MV-4-11 (cell line): ENCODE measurements at places on chromosomes 7 and 10.

DNA sequence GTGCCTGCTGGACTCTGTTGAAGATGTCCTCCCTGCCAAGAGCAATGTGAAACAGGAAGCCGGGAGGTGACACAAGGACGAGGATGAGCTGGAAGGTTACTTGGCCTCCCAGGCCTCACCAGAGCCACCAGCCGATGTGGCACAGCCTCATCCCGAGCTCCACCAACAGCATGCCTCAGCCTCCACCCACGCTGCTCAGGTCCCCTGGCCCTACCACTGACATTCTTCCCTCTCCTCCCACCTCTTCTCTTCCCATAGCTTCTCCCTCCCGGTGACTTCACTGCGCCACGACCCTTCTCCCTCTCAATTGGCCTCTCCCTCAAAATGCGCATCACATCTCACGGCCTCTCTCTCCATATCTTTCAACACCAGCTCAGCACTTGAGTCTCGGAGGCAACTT lies 249.9 kb downstream of the SKAP2 start:
- no peak for DNase-seq

GRCh38 chr10:70992436-70992835 lies 104.1 kb upstream of the PCBD1 start:
- no peak for DNase-seq

- no peak for DNase-seq
Observed at GRCh38 chr7:90210981-90211380, 559 bp upstream of the STEAP2 start.

GRCh38 chr7:29234438-29234837 lies 39.9 kb downstream of the CHN2 start:
- no peak for DNase-seq

DNA sequence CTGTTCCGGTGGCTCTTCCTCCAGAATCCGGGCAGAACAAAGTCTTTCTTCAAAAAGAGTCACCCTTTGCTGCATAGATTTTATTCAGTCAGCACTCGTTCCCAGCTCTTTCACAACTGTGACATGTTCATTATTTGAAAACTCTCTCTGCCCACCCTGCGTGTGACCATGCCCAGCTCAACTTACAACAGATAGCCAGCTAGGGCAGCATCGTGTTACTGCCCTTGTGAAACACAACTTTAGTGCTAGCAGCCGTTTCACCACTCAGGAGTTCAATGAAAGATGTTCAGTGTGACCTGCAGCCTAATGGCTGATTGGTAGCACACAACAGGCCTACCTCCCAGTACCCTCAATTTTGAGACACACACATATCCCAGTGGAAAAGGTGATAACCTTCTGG lies 57.9 kb downstream of the ZNF438 start:
- no peak for DNase-seq

GRCh38 chr7:135333200-135333599 lies 99.6 kb downstream of the STRA8 start:
- no peak for DNase-seq

- no peak for DNase-seq
Observed at GRCh38 chr10:11318826-11319598, 292.4 kb downstream of the USP6NL start.

GRCh38 chr7:130228840-130229502 lies 21.3 kb downstream of the SSMEM1 start:
- DNase-seq, result peak; percentile 67

GRCh38 chr7:115631782-115632181 lies 398.8 kb downstream of the TFEC start:
- no peak for DNase-seq

DNA sequence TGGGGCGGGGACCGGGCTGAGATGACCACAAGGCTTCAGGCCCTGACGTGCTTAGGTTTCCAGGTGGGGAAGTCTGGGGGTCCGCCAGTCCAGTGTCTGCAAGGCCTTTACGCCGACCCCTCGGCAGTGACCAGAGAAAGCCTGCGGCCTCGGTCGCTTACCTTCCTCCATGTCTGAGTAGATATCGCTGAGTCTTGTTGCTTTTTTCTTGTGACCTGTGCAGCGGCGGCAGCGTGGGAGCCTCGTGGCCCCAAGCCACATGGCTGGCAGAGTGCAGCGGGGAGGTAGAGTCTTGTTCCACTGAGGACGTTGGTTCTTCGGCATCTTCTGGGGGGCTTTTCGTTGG lies 329 bp downstream of the NOLC1 start:
- no peak for DNase-seq

- peak; percentile 69 for DNase-seq
Observed at GRCh38 chr7:127885843-127886242, 145.4 kb downstream of the LRRC4 start.

GRCh38 chr10:120598386-120598785 lies 141.4 kb downstream of the PLPP4 start:
- DNase-seq, result no peak

DNA sequence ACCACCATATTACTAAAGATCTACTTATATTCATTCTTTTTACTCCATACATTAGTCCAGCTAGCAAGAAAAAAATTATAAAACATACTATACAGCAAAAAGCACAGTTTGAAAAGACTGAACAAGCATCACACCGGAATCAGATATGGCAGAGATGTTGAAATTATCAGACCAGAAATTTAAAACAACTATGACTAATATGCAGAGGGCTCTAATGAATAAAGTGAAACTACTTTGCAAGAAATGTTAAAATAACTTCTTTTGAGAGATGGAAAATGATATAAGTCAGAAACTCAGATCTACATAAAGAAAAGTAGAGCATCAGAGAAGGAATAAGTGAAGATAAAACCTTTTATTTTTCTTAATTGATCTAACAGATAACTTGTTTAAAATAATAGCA lies 50.9 kb downstream of the SGCE start:
- no peak for DNase-seq

DNA sequence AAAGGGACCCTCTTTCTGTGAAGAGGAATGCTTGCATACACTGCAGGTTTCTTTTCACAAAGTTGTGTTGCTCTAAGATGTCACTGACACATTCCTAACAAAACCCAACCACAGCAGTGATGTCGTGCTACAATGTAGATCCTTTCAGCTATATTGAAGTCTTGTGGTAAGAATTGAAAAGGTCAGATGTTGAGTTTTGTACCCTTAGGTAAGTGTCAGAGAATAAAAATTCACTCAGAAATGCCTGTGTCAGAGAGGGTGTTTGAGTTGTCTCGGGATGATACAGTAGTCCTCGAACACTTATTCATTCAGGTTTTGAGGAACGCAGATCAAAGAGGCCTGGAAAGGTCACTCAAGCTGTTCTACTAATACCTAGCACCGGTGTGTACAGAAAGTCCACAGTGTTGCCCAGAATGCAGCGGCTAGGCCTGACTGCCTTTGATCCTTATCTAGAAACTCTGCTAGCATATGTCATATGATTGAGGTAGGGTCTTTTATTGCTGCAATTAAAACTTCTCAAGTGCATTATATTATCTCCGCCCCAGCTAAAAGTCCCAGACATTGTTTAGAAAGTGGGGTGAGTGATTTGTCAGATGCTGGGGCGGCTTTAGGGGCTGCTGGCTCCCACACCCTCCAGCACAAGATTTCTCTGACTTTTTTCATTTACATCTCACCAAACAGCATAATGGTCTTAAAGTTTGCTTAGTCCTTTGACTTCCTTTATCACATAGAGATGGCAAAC lies 26.0 kb downstream of the RNF32 start:
- DNase-seq, result no peak

- DNase-seq, result no peak
Observed at GRCh38 chr7:11466517-11467105, 365.4 kb downstream of the THSD7A start.

DNA sequence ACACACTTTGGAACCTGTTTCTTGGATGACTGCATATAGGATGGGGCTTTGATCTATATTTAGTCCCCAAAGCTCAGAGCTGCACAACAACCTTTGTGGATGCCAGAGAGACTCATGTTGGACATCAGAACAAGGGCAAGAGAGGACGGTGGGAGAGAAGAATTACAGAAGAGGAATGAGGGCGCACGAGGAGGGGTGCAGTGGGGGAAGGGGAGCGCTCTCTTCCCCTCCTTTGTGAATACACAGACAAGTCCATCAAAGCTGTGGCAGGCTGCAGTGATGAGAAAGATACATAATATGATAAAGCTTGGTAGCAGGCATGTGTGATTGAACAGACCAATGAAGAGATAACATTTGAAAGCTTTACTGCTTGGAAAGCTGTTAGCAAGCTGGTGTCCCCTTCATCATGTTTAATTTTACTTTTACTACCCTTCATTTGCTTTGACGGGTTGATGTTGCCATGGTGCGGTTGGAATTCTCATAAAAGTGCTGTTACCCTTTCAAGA lies 857.8 kb downstream of the KCNMA1 start:
- no peak for DNase-seq
